ENCODE measurements at places on chromosomes 11 and 22.
A peak's percentile ranks its signal among the peaks of the same experiment; 100 is the strongest.

- peak; percentile 52 for DNase-seq
Observed at GRCh38 chr11:20964985-20965384, 295.6 kb downstream of the NELL1 start.

DNA sequence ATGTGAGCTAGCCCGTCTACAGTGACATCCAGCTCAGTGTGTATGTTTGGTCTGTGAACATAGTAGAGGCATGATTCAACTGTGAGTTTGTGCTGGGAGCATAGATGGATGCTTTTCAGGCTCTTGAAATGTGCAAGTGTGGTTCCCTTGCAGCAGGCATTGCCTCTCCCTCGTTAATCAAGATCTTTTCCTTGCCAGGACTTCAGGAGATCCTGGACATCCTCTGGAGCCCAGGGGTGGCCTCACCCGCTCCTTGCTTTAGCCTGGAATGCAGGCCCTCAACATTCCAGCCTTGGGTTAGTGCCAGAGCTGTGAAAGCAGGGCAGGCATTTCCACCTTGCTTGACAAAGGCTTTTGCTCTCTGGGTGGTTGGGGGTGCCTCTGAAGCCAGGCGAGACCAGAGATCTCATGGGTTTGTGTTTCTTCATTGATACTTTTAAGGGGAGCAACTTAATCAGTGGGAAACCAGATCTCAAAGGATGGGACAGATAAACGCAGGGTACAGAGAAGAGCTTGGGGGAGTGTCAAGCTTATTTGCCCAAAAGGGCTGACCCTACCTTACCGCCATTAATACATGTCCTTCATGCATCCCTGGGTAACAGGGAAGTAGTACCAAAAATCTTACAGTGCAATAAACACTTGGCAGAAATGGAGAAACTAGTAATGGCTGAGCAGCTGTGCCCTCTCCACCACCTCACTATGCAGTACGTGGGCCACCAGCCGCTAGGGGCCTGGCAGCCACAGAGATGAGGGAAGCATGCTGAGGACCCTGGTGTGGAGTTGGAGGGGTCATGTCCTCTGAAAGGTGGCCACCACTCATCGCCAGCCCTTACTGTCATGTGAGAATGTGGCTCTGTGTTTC, 72.1 kb downstream of the PTPRJ start:
- DNase-seq, result peak; percentile 90

- no peak for DNase-seq
Observed at GRCh38 chr11:125903711-125904659, at the start of gene DDX25. Gene DDX25, plus strand, starts transcription at chr11:125904508. Its CDS starts 10 bp downstream, at chr11:125904518.

DNA sequence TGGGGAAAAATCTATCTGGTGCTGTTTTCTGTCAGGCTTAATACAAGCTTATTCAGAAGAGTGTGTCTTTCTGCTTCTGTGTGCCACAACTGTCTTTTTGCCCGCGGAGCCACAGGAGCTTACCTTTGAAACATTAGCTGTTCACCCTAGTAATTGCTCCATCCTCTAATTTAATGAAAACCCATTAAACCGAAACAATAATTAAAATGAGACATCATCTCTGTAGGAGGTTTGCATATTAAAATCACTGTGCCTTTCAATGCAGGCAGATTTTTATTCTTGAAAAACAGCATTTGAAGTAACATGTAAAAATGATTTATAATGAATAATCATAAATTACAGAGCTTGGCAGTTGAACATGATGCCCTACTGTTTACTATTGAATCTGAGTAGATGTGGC, 102.3 kb downstream of the NELL1 start:
- no peak for DNase-seq

GRCh38 chr11:60084631-60085273, 3.7 kb upstream of the MS4A2 start:
- DNase-seq, result no peak

DNA sequence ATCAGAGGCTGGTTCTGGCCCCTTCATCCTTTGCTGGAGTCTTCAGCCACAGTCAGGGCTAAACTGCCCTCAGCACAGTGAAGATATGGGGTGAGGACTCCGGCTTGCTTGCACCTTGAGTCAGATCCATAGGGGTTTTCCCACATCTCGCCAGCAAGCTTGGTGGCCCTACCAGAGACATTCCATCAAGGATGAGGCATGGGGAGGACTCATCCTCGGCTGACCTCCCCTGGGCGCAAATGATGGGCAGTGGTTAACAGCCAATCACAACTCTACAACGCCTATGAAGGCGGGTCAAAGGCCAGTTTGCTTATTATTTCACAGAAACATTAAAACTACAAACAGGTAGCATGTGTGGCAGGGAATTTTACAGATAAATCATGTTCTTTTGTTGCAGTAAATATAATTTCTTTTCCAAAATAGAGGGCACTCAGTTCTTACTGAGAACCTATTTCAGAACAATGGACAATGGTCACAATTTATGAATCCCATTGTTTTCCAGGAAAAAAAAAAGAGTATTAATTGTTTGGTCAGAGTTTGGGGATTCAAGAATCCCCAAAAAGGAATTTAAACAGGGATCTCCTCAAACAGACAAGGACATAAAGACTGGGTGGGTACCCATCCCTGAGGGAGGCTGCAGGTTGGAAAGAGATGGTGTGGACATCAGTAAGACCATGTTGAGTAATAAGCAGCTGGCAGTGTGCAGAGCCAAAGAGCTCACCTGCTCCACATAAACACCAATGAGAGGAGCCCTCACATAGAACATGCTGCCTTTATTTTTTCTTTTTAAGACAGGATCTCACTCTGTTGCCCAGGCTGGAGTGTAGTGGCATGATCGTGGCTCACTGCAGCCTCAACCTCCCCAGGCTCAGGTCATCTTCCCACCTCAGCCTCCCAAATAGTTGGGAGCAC, 14.8 kb downstream of the PLAAT3 start:
- no peak for DNase-seq

DNA sequence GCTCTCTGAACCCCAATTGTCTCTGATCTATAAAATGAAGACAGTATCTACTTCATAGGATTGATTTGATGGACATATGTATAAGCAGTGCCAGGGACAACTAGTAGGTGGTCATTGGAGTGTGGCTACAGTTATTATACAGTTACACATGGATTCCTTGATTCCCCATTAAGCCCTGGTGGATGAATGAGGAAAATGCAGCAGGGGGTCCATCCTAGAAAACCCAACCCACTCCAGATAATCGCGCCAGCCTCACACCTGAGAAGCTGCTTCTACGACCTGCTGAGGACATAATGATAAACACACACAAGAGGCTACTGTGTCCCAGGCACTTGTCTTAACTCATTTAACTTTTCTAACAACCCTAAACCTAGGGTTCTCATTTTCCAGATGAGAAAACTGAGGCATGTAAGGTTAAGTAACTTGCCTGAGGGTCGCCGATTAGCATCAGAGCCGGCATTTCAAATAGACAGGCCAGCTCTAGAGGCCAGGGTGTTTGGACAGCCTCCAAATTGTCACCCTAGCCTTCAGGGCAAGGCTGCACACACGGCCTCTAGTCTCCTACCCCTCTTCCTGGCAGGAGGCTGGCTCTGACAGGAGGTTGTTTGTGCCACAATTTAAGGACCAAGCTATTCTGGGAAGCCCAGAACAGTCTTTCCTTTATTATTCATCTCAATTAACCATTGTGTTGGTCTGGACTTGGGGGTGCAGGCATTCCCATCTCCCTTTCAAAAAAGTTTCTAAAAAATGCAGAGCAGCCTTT, 3.8 kb upstream of the C11orf91 start:
- no peak for DNase-seq

- DNase-seq, result no peak
Observed at GRCh38 chr11:6925636-6926207, 504 bp upstream of the ZNF215 start.

DNA sequence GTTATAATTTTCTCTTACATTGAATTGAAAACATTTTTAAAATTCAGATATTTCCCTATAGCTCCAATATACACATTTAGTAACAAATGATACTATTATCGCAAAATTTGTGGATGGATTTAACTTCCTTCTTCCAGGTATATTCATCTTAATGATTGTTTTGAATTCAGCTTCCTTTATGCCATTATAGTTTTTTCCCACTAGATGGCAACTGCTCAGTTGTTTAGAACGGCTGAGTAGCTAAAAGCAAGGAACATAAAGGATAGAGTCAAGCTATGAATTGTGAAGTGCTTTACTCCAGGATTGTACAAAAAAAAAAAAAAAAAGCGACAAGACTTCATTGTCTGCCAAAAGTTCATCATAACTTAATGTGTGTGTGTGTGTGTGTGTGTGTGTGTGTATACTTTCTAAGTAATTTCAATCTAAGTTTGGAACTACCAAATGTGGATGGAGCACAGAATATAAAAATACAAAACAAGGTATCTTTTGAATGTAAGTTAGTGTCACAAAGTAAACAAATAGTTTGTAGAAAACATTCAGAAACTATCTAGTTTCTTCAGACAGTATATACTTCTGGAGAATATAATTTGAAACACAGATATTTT, 846.4 kb downstream of the DLG2 start:
- no peak for DNase-seq

DNA sequence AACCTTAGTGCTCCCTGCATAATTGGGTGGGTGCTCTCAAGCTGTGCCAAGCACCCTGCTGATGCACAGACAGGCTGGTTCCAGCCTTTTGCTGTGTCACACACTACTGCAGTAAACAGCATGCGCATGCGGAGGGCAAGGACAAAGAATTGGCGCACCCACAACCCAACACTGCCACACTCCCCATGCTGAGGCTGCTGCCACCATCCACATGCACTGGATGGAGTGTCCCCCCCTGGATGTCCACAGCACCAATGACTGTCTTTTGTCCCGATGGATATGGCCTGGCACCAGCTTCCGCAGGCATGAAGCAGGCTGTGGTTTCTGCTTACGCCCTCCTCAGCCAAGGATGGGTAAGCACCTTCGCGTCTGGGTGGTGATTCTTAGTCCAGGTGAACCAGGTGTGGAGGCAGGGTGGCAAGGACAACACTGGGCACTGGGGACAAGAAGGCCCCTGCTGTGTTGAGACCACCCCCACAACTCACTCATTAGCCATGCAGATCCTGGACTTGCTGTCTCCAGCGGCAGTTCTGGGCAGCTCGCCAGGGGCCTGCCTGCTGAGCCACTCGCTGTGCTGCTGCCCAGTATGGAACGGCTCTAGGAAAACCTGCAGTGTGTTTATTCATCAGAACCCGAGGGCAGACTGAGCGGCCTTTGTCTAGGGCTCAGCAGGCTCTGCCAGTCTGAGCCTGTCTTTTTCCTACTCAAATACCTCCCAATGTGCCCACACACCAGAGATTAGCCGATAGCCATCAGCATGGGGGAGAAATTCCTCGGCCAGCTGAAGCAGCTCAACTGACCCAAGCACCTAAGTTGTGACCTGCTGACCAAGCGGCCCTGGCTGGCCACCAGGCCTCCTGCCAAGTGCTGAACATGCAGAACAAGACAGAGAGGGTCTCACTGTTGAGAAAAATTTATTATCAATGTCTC, 8.2 kb upstream of the NAP1L4 start:
- peak; percentile 94 for DNase-seq

- peak; percentile 71 for DNase-seq
Observed at GRCh38 chr11:111021131-111021530, 224.4 kb upstream of the POU2AF2 start.

- no peak for DNase-seq
Observed at GRCh38 chr11:63682066-63683021, 1.0 kb downstream of the RTN3 start.

GRCh38 chr11:5922749-5923426, 19.2 kb upstream of the OR56A3 start:
- no peak for DNase-seq

- no peak for DNase-seq
Observed at GRCh38 chr11:22807855-22808570, 21.6 kb downstream of the SVIP start.

GRCh38 chr11:86991341-86991740, 36.1 kb upstream of the FZD4 start:
- no peak for DNase-seq

DNA sequence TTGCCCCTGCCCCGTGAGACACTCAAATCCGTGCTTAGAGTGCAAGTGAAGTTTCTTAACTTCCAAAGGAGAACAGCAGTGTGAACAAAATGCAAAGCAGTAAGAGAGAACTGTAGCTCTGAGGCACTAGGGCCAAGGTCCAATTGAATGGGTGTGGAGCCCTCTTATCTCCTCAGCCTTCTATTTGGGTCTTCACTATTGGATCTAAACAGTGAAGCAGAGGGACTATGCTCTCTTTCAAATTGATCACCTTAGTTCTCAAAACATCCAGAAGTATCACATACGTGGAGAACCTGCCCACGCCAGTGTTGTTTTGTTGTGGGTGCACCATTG, 49.6 kb downstream of the C22orf31 start:
- no peak for DNase-seq

DNA sequence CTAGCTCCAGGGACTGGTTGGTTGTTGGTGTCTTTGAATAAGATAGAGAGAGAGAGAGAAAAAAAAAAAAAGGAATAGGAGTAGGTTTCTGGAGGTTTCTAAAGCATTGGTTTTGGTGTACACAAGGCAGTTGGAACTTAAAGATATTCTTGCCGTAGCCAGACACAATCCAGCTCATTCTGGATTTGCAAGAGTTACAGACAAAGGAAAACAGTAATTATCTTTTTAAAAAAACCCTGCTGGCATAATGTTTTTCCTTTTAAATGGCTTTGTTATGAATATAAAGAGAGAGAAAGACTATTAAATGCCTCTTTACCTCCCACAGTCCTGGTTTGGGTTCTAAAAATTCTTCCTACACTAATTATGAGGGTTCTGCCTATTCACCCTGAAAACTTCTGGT, 120.4 kb upstream of the RAG2 start:
- DNase-seq, result no peak

GRCh38 chr11:121927097-121927785, 188.8 kb downstream of the BLID start:
- no peak for DNase-seq

DNA sequence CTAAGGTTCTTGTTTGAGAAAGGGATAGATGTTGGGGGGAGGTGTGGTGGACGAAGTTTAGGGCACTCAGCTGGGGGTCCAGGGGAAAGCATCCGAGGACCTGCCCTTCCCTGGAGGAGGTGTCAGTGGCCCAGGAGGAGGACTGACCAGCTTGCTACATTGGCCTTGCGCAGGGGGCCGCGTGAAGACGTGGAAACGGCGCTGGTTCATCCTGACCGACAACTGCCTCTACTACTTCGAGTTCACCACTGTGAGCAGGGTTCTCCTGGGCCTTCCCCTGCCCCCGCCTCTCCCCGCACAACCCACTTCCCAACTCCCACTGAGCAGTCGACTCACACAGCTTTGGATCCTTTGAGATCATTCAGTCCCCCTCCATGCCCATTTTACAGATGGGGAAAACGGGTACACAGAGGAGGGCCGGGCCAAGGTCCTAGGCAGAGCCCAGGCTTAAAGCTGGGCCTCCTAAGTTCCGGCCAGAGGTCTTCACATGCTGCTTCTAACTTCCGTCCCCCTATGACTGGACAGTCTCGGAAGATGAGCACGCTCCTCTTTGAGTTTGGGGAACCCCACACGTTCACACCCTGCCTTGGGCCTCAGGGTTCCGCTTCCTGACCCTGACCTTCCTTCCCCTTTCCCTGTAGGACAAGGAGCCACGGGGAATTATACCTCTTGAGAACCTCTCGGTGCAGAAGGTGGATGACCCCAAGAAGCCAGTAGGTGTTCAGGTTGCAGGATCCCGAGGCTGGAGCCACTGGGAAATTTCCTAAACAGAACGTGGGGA, 28.7 kb downstream of the CYTH4 start:
- no peak for DNase-seq

Measured in breast epithelium (tissue), 4 donors.